Large intestine (tissue), 12 donors: ENCODE measurements at places on chromosomes 7 and 10. TPM values are rescaled to one million over a fixed set of nuclear protein-coding genes. Genes with fewer than 3 reads are reported as not detected.

DNA sequence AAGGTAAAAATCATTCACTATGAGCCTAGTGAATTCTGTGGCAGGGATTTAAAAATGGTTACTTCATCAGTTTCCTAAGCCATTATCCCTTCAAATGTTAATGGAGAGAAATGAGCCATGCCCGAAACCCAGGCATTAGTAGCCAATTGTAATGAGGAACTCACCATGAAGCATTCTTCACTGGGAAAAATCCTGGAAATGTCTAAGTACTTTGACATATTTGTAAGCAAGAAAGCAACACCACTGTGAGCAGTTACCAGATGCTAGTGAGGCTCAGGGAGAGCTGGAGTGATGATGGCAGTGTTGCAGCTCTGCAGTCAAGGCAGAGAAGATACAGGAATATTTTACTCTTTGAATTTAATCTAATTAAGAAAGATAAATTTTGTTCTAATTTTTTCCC lies 220.0 kb upstream of the MBL2 start:
- H3K36me3 ChIP-seq = no peaks in the 10 kb centered on the region
- H3K4me1 ChIP-seq = no peaks in the 10 kb centered on the region
- H3K4me3 ChIP-seq = no peak overlapping the region
- no peak for DNase-seq
- no peak overlapping the region for H3K27ac ChIP-seq

- no peak for DNase-seq
- no peak overlapping the region for H3K4me3 ChIP-seq
- no peaks in the 10 kb centered on the region for H3K36me3 ChIP-seq
- no peaks in the 10 kb centered on the region for H3K4me1 ChIP-seq
- no peaks in the 10 kb centered on the region for H3K27me3 ChIP-seq
These were observed 12.8 kb downstream of the IFIT2 start for GRCh38 chr10:89314676-89315075.

DNA sequence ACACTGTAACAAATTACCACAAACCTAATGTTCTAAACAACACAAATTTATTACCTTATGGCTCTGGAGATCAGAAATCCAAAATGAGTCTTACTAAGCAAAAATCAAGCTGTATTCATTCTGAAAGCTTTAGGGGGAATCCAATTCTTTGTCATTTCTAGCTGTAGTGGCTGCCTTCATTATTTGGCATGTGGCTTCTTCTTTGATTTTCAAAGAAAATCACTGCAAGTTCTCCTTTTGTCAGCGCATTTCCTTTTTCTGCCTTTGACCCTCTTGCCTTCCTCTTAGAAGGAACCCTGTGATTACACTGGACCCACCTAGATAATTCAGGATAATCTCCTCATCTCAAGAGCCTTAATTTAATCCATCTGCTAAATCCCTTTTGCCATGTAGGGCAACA lies 36.9 kb downstream of the ZPBP start:
- peaks cover 2% of the 10 kb centered on the region for H3K27me3 ChIP-seq
- no peaks in the 10 kb centered on the region for H3K4me1 ChIP-seq
- H3K4me3 ChIP-seq = no peak overlapping the region
- no peaks in the 10 kb centered on the region for H3K36me3 ChIP-seq
- DNase-seq = no peak
- no peak overlapping the region for H3K27ac ChIP-seq

The PDIA4 gene
- 134 TPM for polyA plus RNA-seq

DNA sequence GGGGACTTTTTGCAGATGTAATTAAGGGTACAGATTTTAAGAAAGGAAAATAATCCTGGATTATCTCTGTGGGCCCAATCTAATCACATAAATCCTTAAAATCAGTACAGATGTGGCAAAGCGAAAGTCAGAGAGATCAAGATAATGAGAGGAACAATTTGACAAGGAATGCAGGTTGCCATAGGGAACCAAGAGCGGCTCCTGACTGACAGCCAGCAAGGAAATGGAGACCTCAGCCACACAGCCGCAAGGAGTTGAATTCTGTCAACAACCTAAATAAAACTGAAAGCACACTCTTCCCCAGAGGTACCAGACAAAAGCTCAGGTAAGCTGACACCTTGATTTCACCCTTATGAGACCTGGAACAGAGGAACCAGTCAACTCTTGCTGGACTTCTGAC lies 3.4 kb upstream of the PNPLA8 start:
- no peak overlapping the region for H3K4me3 ChIP-seq
- H3K27ac ChIP-seq = no peak overlapping the region
- H3K27me3 ChIP-seq = no peaks in the 10 kb centered on the region

DNA sequence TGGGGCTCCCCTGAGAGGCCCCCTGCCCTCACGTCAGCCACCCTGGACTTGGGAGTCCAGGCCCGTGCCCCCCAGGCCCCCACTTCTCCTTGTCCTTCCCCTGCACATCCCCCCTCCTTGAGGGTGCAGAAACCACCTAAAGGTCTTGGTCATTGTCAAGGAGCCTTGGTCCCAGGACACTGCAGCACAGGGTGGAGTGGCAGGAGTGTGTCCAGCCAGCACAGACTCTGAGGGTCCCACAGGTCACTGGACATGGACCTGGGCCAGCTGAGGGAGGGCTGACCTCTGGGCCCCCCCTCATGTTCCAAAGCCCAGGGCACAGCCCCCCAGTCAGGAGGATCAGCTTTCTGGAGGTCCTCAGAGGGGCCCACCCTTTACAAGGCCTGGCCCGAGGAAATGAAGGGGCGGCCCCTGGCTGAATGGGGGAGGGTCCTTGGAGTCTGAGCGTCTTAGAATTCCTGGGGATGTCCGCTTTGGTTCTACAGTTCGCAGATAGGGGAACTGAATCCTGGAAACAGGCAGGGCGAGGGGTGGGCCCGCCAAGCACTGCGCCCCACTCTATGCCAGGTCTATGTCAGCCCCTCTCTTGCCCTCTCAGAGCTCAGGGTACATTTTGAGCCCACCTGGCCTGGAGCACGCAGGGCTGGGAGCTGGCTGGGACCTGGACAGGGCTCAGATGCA lies 54.0 kb downstream of the PWWP2B start:
- H3K4me1 ChIP-seq = peaks cover 70% of the 10 kb centered on the region
- H3K27me3 ChIP-seq = no peaks in the 10 kb centered on the region
- no peak for DNase-seq
- H3K4me3 ChIP-seq = no peak overlapping the region
- H3K36me3 ChIP-seq = no peaks in the 10 kb centered on the region
- H3K27ac ChIP-seq = no peak overlapping the region

The CADPS2 gene
- polyA plus RNA-seq = 15.1 TPM

DNA sequence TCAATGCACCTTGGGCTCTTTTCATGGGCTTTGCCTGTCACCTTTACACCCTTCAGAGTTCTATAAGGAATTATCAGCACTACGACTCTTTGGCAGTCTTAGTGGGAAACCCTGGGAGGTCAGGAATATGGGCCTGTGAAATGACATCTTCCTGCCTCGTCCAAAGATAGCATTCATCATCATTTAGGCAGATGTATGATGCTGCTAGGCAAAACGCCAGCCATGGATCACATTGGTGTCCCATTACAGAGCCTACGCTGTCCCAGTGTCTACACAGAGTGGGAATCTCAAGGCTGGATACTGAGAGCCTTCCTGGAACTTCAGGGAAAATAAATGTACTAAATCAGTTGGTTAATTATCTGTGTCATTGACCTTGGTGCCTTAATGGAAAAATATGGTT lies 259.4 kb upstream of the CELF2 start:
- no peak for DNase-seq
- no peak overlapping the region for H3K27ac ChIP-seq
- H3K27me3 ChIP-seq = no peaks in the 10 kb centered on the region
- H3K4me1 ChIP-seq = no peaks in the 10 kb centered on the region
- H3K4me3 ChIP-seq = no peak overlapping the region
- H3K36me3 ChIP-seq = no peaks in the 10 kb centered on the region
